ENCODE measurements at places on chromosomes 13 and 19.

DNA sequence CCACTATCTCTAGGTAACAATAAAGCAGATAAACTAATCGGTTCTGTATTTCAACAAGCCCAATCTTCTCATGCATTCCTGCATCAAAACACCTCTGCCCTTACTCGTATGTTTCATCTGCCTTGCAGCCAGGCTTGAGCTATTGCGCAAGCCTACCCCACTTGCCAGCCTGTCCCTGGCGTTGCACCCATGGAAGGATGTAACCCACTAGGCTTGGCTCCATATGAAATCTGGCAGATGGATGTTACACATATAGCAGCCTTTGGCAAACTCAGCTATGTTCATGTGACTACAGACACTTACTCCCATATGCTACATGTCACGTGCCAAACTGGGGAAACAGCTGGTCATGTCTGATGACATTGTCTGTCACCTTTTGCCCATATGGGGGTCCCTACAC, 11.9 kb upstream of the ZNF549 start:
- DNase-seq: no peak

- no peak for DNase-seq
These were observed 1.7 kb downstream of the PDE4A start for GRCh38 chr19:10422046-10422461.

DNA sequence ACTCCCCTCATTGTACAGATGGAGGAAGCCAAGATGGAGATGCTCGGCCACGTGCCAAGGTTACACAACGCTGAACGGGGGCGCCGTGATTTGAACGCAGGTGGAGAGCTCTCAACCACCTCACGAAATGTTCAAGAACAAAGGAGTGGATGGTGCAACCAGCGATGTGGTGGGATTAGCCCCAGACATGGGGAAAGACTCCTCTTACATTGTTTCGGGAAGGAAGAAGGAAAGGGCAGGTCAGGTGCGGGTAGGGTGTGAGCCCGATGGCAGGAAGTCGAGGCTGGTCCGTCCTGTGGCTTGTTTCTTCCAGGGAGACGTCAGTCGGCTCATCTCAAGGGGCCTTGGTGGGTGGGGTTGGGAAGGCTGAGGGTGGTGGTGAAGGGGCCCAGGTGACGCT, 7.1 kb upstream of the KLK14 start:
- DNase-seq: no peak

GRCh38 chr13:35309706-35310105, 166.8 kb downstream of the MAB21L1 start:
- DNase-seq: no peak

DNA sequence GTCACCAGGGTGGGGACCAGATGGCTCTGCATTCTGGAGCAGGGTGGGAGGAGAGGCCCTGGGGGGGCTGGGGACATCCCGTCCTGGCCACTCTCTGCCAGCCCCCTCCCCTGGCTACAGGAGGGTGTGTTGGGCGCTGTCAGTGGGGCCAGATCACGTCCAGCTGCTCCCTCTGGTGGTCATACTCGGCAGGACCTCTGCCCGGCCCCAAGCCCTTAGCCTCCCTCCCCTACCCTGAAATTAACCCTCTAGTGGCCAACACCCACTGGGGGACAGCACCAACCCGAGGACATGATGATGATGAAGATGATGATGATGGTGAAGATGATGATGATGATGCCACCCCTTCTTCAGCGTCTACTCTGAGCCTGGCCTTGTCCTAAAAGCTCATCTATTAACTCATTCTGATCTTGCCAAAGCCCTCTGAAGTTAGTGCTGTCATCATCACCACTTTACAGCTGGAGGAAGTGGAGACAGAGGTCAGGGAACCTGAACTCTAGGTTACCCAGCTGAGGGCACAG, 590 bp upstream of the LGI4 start:
- DNase-seq: peak; percentile 44

GRCh38 chr13:71115301-71115700, 751.7 kb downstream of the DACH1 start:
- DNase-seq: no peak

DNA sequence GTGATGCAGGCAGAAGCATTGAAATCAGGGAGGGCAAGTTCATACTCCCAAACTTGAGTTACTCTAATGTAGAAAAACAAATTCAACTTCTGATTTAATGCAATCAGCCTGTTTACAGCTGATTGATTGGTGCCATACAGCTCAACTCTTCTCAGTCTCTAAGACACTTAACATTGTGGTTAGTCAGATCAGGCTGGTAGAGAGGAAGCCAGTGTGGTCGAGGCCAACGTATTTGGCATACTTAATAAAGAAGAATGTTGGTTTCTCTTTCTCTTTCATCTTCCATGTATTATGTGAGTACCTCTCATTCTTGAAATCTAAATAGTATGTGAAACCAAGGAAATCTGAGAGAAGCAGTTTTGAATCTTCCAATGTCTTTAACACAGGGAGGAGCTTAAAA, 255.0 kb upstream of the SLITRK1 start:
- no peak for DNase-seq

- no peak for DNase-seq
These were observed 12.8 kb downstream of the MIR17HG start for GRCh38 chr13:91360246-91360751.

DNA sequence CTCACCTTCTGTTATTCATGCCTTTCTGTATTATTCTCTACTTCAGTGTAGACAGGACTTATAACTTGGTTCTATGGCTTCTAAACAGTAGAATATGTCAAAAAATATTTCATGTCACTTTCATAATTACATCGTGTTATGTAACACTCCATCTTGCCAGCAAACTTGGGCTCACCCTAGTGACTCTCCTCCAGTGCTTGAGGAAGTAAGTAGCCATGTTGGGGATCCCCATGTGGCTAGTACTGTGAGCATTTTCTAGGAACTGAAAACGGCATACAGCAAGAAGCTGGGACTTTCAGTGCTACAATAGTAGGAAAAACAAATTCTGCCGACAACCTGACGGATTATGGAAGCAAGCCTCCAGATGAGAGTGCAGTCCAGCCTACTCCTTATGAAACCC, 495.6 kb downstream of the SLITRK6 start:
- DNase-seq: no peak
